ENCODE measurements at places on chromosomes 2 and 18.

GRCh38 chr18:56721031-56721430 is 69.9 kb downstream of the WDR7 start:
- DNase-seq, result no peak

GRCh38 chr2:43174368-43174916 is 52.0 kb downstream of the ZFP36L2 start:
- DNase-seq, result no peak

DNA sequence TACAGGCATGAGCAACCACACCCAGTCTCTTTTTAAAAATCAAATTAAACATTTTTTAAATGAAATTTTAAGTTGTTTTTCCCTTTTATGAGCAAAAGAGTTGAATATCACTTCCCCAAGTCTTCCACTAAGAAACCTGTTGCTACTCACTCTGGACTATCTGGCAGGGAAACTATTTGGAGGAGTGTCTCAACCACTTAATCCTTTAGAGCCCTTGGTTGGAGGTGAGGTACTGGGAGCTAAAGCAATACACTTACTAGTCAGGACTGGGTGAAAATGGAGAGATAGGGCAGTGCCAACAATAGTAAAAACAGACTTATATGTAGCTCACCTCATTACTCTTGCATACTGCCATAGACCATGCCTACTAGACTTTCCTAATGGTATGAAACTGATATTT is 135.5 kb downstream of the RND3 start:
- no peak for DNase-seq

DNA sequence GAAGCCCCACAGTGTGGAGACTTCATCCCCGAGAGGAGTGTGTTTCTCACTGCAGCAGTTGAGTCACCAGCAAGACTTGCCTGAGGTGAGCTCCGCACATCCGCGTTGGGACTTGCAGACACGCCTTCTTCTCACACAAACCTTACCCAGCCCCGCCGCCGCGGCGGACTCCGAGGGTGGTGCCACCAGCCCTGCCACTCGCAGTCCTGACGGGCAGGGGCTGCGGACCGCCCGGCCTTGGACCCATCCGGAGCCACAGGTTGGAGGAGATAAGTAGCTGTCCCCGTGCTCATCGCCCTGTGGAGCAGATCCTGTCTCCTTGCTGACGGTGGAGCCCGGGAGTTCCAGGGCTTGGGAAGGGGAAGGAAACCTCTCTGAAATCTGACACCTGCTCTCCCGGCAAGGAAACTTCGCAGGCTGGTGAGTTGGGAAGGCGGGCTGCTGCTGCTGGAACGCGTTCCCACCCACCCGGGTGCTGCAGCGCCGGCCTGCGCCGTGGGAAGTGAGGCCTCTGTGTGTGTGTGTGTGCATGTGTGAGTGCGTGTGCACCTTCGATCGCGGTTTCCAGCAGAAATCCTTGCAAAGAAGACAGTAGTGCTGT is at the start of gene RAB27B:
TSS of gene RAB27B (plus strand) at position 197 of the 601 bp plus-strand sequence. CDS start 49,109 bp downstream, outside the sequence.
- peak; percentile 68 for DNase-seq

DNA sequence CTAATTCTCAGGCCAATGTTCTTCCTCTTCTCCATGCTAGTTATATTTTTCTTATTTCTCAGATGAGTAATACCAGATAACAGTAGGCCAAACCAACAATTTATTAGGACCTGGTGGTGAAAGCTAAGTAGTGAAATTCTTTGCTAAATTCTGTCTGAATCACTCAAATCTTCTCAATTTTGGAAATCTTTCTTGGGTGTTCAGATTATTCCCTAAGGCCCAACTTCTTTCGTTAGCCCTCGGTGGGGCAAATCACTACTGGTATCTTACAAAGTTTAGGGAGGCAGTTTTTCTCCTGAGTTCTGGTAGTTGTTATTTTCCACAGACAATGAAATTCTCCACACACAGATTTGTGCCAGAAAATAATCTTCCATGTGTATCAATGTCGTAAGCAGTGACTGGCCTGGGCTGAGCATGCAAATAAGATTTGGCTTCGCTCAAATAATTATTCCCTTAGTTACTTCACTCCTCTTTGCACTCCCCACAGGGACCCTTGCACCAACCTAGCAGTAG is 443.5 kb upstream of the SLC14A2 start:
- no peak for DNase-seq

GRCh38 chr18:8402237-8402636 is 207.0 kb upstream of the RAB12 start:
- DNase-seq, result no peak

Measured in dorsolateral prefrontal cortex (tissue), 122 donors.